ENCODE measurements at places on chromosomes 7 and 10.

DNA sequence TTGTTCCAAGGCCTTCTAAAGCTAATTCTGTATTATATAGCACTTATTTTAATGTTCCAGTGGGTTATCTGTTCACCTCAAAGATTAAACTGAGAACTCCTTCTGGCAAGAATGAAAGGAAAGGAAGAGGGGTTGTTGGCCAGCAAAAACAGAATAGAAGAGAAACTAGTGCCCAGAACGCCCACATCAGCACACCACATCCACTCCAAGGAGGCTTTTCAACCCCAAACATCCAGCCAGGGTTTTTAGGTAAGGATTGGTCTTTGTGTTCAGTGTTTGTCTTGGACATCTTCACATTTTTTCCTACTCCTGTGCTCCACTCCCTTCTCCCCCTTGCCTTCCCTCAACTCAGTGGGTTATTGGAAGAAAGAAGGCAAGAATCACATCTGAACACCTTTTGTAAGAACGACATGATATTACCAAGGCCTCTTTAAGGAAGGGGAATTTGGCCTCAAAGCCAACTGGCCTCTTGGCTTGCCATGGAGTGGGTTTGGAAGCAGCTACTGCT lies 55.8 kb downstream of the BICC1 start:
- no peak for DNase-seq

- DNase-seq, result no peak
Measured at GRCh38 chr10:101225846-101226421, 3.3 kb downstream of the LBX1 start.

DNA sequence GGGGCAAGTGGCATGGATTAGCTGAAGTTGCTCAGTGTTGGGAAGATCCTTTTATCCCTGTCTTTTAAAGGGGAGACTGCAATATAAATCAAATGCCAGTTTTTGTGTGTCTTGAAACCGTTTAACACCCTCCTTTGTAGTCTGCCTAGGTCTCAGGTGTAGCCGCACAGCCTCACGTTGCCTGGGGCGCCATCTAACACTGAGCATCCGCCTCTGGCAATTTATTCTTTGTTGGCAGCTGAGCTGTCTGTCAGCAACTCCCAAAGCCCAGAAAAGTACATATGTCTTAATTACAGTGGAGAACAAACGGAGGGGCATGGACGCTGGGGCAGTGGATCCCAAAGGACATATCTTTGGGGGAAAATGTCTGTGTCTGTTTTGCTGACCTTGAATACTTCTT lies 254.7 kb downstream of the STK31 start:
- DNase-seq, result no peak

- DNase-seq, result no peak
Measured at GRCh38 chr7:102260856-102261255, 25.8 kb upstream of the SH2B2 start.

DNA sequence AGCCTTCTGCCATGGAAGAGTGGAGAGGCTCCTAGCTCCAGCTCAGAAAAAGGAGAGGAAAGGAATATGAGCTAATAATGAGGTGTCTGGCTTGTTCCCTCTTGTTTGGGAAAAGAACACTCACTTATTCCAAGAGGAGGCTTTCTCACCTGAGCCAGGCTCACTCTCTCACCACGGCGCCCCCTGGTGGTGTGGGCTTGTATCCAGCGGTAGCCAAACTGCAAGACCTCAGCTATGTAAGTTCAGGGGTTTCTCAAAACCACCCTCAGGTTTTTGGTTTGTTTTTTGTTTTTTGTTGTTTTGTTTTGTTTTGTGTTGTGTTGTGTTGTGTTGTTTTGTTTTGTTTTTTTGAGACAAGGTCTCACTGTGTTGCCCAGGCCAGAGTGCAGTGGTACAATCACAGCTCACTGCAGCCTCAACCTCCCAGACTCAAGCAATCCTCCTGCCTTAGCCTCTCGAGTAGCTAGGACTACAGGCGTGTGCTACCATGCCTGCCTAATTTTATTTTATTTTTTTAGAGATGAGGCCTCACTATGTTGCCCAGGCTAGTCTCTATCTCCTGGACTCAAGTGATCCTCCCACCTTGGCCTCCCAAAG lies 124.0 kb downstream of the TMEM130 start:
- DNase-seq, result peak; percentile 76

DNA sequence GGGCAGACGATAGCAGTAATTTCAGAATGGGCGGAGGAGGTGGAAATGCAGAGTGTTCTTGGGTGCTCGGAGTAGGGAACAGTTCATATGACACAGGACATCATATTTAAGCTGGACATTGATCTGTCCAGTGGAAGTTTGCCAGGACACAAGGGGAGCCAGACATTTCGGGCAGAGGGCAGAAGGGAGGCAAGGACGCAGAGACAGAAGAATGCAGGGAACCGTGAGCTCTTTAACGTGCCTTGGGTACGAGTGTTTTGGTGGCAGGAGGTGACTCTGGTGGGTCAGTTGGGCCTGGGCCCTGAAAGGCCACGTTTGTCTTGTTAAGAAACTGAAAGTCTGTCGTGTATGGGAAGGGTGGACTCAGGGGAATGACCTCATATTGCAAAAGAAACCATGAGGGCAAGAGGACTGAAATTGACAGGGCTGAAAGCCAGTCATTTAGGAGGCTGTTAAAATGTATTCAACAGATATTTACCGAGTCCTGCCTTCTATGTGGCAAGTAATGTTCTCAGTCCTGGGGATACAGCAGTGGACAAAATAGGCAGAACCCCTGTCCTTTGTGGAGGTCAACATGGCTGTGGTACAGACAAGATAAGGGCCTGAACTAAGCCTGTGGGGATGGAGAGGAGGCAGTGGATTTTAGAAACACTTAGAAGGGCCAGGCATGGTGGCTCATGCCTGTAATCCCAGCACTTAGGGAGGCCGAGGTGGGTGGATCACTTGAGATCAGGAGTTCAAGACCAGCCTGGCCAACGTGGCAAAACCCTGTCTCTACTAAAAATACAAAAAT lies 2.2 kb downstream of the OPTN start:
- peak; percentile 37 for DNase-seq

DNA sequence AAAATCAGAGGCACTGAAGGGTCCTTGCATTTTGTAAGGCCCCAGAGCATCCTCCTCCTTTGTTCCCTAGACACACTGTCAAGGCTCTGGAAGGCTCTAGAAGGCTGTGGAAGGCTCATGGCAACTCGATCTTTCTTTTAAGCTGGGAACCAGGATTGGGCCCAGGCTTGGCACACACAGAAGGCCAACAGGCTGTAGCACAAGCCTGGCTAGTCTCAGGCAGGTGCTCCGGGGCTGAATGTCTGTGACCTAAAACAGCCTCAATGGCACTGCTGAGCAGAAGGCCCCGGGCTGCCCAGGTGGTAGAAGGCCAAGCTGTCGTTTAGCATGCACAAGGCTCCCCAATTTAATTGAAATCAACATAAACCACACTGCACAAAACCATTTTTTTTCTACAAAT lies 55.7 kb downstream of the PRKAG2 start:
- no peak for DNase-seq

DNA sequence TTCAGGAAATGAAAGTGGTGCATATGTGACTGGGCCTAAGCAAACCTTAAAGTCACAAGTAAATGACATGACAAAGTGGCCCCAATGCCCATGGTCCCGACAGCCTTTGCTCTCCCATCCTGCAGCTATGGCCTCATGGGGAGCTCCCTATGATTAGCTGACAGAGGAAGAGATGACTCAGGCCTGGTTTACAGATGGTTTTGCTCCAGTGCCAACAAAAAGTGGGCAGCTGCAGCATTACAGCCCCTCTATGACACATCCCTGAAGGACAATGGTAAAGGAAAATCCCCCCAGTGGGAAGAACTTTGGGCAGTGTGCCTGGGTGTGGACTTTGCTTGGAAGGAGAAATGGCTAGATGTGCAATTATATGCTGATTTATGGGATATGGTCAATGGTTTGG lies 105.1 kb upstream of the ADCY1 start:
- no peak for DNase-seq

DNA sequence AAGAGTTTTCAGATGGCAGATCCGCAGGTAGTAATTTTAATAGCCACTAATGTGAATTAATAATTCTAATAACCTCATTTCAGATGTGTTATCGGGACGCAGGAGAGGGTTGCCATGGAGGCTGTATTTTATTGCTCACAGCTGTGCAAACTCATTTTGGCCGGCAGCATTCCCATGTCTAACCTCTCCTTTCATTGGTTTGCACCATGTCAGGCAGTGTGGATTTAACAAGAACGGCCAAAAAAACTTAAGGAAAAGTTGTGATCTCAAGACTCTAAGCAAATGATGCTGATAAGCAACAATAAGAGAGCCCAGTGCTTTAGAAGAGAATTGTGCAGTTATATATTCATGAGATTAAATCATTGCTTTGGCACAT lies 88.7 kb upstream of the NRP1 start:
- no peak for DNase-seq

GRCh38 chr7:45663167-45663921 lies 89.2 kb downstream of the ADCY1 start:
- DNase-seq, result peak; percentile 61

All from GM03348 (cell line).